Aorta (tissue), 5 donors: ENCODE measurements at places on chromosomes 6 and 20. TPM values are rescaled to one million over a fixed set of nuclear protein-coding genes. Genes with fewer than 3 reads are reported as not detected.

Gene KIF6
- 0.63 TPM for polyA plus RNA-seq

Gene HLA-DRB1
- 18.5 TPM for polyA plus RNA-seq

Gene ZC2HC1B
- not detected for polyA plus RNA-seq

Gene PAQR8
- 1.7 TPM for polyA plus RNA-seq

Gene REM1
- polyA plus RNA-seq = 2.5 TPM
